Activated T-cell treated with anti-CD3 and anti-CD28 coated beads for 48 hours (primary cell): ENCODE measurements at places on chromosomes 5 and 9.

GRCh38 chr5:43016217-43016779 lies 23.8 kb downstream of the ANXA2R start:
- DNase-seq, result no peak

DNA sequence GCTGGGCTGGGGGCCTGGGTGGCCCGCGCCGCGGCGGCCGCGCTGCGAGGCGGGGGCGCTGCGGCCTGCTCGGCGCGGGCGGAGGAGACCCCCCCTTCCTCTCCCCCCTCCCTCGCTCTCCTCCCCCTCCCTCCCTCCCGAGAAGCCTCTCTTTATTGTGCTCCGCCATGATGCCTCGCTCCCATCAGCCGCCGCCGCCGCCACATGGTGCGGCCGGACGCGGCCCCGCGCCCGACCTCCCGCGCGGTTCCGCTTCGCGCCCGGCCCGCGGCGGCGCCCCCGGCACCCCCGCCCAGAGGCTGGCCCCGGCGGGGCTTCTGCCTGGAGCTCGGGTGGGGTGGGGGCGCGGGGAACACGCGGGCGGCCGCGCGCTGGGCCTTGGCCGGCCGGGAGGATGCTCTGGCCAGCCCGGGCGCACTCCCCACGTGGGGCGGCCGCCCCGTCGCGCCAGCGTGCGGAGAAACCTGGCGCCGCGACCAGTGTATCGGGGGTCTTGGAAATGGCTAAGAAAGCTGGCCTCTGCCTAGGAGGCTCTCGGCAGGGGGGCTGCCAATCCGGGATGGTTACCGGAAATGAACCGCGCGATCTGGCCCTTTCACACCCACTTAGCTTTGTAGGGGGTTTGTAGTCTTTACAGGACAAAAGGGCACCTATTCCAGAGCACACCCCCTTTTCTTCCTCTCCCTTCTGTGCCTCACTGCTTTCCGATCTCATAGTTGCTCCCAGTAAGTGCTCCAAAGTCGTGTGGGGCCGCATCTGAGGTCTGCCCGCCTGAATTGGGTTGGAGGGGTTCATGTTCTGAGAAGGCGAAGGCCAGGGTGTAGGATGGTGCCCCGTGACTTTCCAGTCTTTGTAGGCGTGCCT lies 1.0 kb downstream of the SET start:
- no peak for DNase-seq

GRCh38 chr5:54571462-54571861 lies 53.9 kb downstream of the SNX18 start:
- DNase-seq, result no peak

GRCh38 chr9:124723352-124723751 lies 47.8 kb downstream of the NR6A1 start:
- DNase-seq, result no peak

DNA sequence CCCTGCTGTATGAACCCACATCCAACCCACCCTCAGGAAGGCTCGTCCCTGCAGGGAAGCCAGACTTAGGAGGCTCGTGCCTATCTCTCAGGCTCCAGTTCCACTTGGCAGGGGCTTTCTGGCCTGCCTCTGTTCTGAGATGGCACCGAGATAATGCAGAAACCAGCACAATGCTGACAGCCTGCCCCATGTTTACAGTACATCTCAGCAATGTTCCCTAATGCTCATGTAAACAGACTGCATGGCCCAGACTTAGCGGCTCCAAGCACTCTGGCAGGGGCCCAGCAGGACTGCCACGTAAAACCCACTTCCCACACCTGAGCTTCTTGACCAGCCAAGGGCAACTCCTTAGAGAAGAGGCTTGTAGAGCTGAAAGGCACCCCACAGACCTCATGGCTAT lies 499.5 kb upstream of the BRINP1 start:
- DNase-seq, result no peak
